Left lobe of liver (tissue), 2 donors: ENCODE measurements at places on chromosomes 5 and 9. TPM values are rescaled to one million over a fixed set of nuclear protein-coding genes. Genes with fewer than 3 reads are reported as not detected.

GRCh38 chr5:67696446-67696845 is 499.8 kb upstream of the CD180 start:
- DNase-seq: no peak

GRCh38 chr5:142000704-142001484 is 11.9 kb downstream of the GNPDA1 start:
- no peak for DNase-seq

DNA sequence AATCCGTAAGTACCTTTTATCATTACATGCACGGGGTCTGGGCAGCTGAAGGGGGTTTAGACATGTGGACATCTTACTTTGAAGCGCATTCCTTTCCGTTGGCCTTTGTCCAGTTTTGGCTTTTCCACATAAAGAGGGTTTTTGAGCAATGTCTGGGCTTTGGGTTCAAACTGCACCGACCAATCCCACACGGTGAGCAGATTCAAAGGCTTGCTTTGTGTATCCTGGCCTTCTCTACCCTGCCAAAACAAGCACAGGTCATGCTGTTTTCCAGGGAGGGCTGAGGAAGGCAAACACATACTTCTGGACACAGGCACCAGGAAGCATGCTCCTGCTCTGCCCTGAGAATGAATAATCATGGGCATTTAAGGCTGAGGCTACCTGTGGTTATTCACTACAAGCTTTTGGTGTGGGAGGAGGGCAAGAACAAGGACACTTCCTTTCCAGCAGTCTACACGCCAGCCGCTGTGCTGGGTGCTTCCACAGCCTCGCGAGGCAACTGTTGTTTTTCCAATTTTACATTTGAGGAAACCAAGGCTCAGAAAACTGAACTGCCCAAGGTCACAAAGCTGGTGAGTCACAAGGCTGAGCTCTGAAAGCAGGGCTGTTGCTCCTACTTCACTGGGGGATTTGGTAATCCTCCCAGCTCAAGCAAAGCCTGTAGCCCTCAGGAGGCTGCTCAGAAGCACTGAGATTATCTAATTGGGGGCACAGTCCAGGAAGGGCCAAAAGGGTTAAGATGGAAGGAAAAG is 59.8 kb upstream of the GOLPH3 start:
- peak; percentile 87 for DNase-seq

- no peak for DNase-seq
These were observed 1.2 kb upstream of the RABGAP1 start for GRCh38 chr9:122939601-122940000.

- DNase-seq: no peak
These were observed 80.1 kb upstream of the ALDH1B1 start for GRCh38 chr9:38312406-38312805.

GRCh38 chr5:143177263-143177983 is 226.1 kb downstream of the NR3C1 start:
- no peak for DNase-seq

GRCh38 chr9:38130724-38131123 is 61.7 kb upstream of the SHB start:
- no peak for DNase-seq

- DNase-seq: no peak
These were observed 411.8 kb upstream of the CDH6 start for GRCh38 chr5:30781643-30782042.

GRCh38 chr5:54580997-54581811 is 63.6 kb downstream of the SNX18 start:
- no peak for DNase-seq

DNA sequence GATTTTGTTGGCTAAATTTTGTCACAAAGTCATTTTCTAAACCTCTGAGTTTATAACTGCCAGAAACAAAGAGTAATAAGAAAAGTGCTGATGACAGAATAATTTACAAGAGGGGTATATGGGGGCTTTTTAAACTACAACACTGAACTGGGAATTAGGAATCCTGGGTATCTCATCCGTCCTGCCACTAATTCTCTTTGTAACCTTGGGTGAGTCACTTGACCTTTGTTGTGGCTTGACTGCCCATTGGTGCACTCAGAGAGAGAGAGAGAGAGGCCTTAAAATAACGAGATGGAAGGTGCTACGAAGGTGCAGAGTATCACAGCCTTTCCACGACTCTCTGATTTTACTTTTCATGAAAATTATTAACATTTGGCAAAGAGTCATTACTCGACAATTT is 130.3 kb upstream of the CNTLN start:
- no peak for DNase-seq

ADAM19 gene
- 2.9 TPM for total RNA-seq

CD72 gene
- 0.93 TPM for total RNA-seq

GABRG2 gene
- total RNA-seq: not detected
